ENCODE measurements at places on chromosomes 2 and 18.
A peak's percentile ranks its signal among the peaks of the same experiment; 100 is the strongest.

DNA sequence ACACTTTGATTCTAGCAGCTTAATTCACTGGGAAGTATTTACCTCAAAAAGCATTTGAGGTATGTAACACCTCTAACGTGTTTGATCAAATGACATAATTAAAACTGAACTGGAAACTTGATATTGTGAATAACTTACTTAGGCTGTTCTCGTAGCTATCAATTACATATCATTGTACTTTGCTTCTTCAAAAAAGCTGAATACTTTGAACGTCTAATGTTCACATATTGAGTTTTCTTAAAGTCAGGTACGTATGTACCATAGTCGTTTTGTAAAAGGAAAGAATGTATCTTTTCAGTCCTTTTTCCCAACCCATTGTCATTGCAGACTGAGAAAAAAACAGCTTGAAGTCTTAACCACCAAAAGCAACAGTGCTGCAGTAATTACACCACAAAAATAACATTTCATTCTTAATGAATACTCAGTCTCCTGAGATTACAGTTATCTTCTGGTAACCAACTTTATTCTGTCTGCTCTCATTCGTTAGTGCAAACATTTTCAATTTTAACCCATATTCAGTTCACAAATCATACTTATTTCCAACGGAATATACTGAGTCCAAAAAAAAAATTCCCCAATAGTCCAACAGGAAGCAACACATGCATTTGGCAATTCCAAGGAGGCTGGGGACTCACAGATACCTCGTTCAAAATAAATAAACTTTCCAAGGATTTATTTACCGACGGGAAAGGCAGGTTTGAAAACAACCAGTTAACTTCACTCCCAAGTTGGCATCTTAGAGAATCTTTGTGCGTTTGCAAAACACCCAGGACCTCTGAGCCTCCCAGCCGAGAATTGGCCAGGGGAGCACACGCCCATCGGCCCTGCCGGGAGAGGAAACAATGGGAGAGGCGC, 1.1 kb downstream of the CHN1 start:
- no peak for DNase-seq

DNA sequence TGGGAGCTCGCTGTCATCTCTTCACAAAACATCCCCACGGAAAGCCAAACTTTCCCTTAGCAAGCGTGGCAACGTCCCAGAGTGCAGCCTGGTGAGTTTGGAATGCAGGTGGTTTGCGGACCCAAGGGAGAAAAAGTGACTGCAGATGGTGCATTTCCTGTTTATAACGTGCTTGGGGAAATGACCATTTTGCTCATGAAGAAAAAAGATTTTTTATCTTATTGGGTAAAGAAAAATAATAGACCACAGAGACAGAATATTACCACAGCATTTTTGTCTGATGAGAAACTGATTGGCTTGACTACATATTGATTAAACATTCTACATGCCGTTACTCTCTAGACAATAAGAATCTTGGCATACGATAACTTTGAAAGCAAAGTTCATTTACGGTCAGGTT, 136.5 kb downstream of the COPS8 start:
- DNase-seq: no peak

- DNase-seq: no peak
Observed at GRCh38 chr2:42958741-42959233, 166.4 kb upstream of the HAAO start.

DNA sequence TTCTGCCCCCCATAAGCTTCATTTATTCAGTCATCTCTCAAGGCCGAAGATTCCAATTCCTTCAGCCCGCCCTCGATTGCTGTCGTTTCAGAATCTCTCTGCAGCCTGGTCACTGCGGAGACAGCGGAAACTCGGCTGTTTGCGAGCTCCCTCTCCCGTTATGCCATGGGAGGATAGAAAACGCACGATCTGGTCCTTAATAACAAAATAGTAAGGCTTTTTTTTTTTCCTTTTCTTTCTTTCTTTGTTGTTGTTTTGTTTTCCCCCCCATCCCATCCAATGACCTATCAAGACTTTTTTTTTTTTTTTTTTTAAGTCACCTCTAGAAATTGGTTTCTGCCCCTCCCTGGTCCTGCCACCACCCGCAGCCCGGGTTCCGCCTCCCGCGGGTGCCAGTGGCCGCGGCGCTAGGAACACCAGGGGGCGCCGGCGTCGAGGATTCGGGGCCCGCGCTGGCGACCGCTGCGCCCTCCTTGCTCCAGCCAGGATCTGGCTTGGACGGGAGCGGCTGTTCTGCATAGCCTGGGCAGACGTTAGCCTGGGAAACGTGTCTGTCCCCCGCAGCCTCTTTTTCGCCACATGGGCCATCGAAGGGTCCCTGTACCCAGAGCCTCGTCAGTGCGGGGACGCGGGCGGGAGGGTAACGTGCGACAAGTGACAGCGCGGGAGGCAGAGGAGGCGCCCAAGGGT, 10.1 kb downstream of the CPLX4 start:
- no peak for DNase-seq

DNA sequence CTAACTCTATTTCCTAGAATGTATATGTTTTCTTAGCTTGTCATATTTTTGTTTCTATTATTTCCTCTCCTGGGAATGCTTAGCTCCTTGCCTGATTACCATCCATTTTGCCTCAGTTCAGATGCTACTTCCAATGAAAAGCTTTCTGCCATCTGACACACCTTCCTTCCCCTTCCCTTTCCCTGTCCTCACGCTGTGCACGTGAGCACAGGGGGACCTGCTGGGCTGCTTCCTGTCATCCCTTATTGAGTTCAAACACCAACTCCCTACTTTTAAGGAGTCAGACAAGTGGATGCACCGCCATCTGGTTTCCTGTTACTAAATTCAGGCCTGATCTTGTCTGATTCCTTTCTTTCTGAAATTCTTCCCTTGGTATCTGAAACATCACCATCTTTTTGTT, 2.4 kb upstream of the INO80C start:
- DNase-seq: no peak

DNA sequence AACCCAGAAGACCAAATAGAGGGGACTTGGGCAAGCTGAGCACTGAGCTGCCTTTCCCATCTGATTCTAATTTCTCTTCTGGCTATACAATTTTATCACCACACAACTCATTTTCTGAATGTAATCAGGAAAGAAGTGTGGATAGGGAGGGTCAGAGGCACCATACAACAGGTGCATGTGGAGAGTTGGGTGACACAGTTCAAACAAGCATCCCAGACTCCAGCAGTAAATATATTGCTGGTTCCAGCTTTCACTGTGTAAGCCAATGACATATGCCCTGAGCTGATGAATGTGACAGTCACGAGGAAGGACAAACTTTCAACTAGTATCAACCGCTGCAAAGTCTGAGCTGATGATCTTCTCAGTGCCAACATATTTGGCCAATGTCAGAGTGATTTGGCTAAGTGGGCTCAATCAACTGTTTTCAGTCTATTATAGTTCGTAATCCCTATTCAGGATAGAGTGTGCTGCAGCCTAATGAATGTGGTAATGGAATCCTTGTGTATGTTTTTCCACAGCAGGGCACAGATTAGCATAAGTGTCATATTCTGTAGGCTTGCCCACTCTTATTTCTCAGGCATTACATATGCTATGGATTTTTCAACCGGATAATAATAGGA, 109.9 kb upstream of the MEIS1 start:
- no peak for DNase-seq

GRCh38 chr2:220370764-220371163, 743.3 kb downstream of the SLC4A3 start:
- no peak for DNase-seq

DNA sequence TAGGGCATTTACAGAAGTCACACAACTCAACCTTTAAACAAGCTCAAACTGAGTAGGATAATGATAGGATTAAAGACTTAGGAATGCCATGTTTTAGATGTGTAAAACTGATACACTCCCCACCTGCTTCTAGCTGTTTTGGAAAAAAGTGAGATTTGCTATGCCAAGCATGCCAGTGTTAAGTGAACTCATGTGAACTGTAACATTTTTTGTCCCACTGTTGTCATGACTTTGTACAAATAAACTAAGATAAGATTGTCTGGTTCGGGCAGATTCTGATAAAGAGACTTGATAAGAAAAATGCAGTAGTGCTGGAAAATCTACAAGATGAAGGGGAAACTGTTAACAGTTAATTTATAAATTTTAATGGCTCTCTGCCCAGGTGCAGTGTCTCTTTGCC, 66.5 kb downstream of the GLS start:
- peak; percentile 84 for DNase-seq

- DNase-seq: no peak
Observed at GRCh38 chr2:12704378-12704777, 12.4 kb upstream of the TRIB2 start.

- DNase-seq: peak; percentile 13
Observed at GRCh38 chr18:33596178-33596854, 18.3 kb downstream of the ASXL3 start.

DNA sequence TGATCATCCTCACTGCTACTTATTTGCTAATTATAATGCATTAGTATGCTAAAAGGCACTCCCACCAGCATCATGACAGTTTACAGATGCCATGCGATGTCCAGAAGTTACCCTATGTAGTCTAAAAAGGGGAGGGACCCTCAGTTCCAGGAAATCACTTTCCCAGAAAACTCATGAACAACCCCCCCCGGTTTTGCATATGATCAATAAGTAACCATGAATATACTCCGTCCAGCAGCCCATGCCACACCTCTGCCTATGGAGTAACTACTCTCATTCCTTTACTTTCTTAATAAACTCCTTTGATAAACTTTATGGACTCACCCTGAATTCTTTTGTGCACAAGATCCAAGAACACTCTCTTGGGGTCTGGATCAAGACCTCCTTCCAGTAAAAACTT, 86.8 kb downstream of the MALT1 start:
- no peak for DNase-seq

DNA sequence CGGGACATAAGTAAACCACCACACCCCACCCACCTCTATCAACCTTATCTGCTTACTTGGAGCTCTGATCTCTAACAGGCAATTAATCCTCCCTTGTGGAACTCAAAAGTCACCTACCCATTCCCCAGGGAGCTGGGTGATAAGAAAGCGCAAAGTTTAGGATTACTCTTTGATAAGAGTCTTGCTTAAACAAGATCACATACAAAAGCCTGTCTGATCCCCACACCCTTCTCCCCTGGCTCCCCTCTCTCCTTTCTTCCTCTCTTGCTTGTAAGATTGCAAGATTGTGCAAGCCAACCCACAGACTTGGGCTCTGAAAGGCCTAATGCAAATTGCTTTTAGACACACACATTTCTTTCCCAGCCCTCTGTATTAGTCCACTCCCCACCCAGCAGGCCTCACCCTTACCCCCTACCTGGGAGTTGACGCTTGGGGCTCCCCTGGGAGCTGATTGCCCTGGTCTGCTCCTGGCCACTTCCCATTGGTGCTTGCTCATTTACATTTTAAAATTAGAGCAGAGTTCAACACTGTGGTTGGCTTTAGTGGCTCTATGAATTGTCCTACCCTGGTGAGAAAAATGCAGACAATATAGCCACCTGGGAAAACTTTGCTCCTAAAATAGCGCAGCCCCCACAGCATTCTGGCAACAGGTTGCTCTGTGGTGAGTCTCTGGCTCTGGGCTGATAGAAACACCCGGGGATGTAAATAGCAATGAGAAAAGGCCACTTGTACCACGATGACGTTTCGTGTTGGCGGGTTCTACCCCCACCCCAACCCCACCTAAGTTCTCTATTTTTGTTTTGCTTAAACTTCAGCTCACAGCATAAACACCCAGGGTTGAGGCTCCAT, 92.8 kb upstream of the MSH2 start:
- DNase-seq: no peak

DNA sequence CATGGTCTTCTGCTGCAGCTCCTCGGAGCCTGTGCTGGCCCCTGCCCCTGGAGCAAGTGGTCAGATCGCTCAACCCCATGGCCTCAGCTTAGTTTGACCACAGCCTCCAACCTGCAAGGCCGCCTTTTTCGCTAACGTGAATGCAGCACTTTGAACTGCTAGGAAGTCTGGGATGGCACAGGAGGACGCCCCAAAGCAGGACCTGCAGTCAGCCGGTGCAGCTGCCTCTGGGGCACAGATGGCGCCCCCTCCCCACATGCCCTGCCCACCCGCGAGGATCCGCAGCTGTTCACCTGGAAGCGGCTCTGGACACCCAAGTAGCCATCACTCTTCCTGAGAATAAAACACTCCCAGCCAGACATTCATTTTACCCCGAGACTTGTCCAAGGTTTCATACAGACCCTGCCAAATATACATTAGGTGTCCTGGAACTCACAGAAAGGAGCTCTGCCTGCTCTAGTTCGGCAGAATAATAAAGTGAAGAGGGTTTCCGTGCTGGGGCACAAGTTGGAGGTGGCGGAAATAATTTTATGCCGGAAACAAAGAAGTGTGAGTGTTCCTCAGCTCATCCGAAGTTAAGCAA, 510.1 kb downstream of the EIPR1 start:
- DNase-seq: no peak

GRCh38 chr2:78263571-78263970, 741.4 kb upstream of the LRRTM4 start:
- DNase-seq: no peak

DNA sequence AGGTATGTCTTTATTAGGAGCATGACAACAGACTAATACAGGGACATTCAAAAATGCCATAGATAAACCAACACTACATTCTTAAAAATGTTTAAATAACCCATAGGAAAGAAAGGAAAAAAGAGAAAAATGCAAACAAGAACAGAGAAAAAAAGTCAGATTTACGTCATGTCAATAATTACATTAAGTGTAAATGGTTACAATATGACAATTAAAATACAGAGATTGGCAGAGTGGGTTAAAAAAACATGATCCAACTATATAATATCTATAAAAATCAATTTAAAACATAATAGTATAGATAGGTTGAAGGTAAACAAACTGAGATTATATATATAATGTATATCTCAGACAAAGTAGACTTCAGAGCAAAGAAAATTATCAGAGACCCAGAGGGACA, 255.8 kb downstream of the ANAPC1 start:
- DNase-seq: no peak

- no peak for DNase-seq
Observed at GRCh38 chr2:44936715-44937687, 4.5 kb upstream of the SIX3 start.

- DNase-seq: no peak
Observed at GRCh38 chr2:142670362-142670761, 207.1 kb upstream of the KYNU start.

DNA sequence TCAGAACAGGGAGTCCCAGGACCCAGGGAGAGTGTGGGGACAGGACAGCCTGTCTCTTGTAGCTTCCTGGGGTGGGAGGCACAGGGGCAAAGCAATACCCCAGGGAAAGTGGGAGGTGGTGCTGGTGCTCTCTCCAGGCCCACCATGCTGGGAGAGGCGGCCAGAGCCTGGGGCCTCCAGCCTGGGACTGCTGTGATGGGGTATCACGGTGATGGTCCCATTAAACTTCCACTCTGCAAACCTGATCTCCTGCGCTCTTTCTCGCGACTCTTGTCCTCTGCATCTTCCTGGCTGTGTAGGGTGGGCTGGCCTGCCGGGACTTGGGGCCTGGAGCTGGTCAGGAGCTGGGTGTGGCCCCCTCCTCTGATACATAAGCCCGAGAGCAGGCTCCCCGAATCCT, 8.0 kb upstream of the CAPN10 start:
- no peak for DNase-seq

GRCh38 chr2:23695890-23696751, 230.8 kb downstream of the ATAD2B start:
- no peak for DNase-seq

DNA sequence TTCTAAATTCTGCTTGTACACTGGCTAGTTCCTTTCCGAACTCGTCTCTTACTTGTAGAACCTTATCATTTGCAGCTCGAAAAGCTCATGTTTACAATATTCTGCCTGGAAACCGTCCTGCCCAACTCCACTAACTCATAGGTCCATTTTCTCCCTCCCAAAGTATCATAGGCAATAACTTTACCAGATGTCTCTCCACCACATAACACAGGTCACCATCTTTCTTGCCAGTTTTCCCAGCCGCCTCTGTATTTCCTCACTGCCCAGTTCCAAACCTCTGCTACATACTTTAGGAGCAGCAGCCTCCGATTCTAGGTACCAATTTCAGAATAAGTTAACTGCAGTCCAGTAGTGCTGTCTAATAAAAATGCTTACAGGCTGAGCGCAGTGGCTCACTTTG, 259.5 kb downstream of the GLI2 start:
- DNase-seq: no peak

Measured in pulmonary artery endothelial cell (primary cell).